ENCODE measurements at places on chromosomes 12 and 14.
A peak's percentile ranks its signal among the peaks of the same experiment; 100 is the strongest.

DNA sequence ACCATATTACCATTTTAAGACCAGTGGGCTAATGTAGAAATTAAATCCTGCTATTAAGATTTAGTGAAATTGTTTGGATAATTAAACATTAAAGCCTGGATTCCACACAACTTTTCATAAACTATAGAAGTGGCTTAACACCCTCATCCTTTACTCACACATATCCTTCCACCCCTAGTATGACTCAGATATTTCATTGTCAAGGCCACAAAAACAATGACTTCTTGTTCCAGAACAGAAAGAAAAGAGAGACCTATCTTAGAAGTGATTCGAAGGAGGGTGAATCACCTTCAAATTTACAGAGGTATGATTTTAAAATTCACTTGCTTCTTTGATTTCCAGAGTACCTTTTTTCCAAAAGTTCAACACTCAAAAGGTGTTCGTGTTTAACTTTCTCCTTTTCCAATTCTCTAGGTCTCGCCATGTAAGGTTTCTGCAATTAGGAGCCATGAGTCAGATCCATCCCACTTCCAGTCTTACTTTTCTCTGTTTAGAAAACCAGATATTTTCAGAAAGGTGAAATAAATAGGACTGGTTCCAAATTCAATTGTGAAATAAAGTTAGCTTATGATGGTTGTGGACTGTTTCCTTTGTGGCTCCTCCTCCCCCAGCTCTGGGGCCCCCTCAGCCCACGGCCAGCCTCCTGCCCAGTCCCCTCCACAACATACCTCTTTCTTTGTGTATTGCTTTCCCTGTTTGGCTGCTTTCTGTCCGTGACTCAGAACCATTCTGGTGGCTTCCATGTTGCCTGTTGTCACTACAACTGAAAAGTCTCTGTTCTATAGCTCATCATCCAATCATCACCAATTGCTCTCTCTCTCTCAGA lies 24.6 kb upstream of the MGP start:
- no peak overlapping the region for H3K4me3 ChIP-seq
- H3K27ac ChIP-seq = no peak overlapping the region
- no peaks in the 10 kb centered on the region for H3K36me3 ChIP-seq
- no peaks in the 10 kb centered on the region for H3K27me3 ChIP-seq
- DNase-seq = no peak

- DNase-seq = peak; percentile 18
- no peak overlapping the region for H3K27ac ChIP-seq
- no peaks in the 10 kb centered on the region for H3K36me3 ChIP-seq
- no peaks in the 10 kb centered on the region for H3K4me1 ChIP-seq
- H3K27me3 ChIP-seq = no peaks in the 10 kb centered on the region
Observed at GRCh38 chr12:47870175-47870781, 34.5 kb downstream of the VDR start.

DNA sequence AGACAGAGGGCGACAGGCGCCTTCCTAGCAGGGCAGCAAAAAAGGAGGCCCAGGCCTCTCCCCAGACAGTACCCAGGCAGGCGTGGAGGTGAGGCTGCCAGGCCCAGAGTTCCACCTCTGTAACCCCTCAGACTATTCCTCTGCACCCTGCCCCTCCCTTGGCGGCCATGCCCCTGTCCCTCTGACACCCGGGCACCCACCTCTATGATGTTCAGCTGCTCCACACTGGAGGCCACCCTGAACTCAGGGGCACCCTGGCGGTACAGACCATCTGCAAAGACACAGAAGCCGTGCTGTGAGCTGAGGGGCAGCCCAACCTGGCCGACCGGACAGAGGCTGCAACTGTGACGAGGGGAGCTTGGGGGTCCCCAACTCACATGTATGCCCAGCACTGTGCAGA lies 20.1 kb downstream of the ARL6IP4 start:
- H3K27ac ChIP-seq = no peak overlapping the region
- no peaks in the 10 kb centered on the region for H3K27me3 ChIP-seq
- no peak overlapping the region for H3K4me3 ChIP-seq
- no peak for DNase-seq

- no peaks in the 10 kb centered on the region for H3K36me3 ChIP-seq
- H3K27me3 ChIP-seq = no peaks in the 10 kb centered on the region
- no peak overlapping the region for H3K4me3 ChIP-seq
- DNase-seq = no peak
- H3K27ac ChIP-seq = no peak overlapping the region
Observed at GRCh38 chr12:24201258-24201970, 251.9 kb upstream of the SOX5 start.

DNA sequence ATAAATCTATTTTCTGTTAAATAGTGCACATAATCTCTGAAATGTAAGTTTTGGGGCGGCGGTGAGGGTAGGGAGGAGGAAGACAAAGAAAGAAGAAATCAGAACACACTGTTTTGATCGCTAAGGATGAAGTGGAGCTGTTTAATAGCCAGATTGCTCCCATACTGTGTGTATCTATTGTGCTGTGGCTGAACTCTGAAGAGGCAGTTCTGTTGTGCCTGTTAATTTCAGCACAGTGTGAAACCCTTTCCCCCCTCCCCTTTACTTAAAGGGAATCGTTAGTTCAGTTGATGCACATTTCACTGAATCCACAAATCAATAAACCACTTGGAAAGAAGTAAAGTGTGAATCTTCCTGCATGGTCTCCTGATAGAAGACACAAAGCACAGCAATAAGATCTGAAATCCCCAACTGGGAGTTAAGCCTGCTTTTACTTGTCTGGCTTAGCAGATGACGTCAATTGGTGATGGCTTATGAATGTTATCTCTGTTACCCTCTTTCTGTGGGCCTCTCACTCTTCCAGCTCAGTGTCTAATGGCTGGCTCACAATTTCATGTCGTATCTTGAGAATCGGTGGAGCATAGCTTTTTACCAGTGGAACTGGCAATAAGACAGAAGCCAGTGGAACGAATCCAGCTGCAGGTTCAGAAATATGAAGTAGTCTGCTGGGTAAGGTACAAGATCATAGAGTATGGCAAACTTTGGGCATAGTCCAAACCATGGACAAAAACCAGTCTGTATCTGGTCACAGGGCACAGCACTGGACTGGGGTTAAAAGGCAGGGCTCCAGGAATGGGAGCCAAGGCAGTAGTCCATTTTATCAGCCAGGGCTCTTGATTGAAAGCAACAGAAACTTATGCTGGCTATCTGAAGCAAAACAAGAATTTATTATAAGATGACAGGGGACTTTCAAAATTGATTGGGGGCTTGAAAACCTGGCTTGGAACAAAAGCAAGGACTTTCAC lies 413.5 kb upstream of the SEL1L start:
- H3K27ac ChIP-seq = no peak overlapping the region
- no peak overlapping the region for H3K4me3 ChIP-seq
- no peaks in the 10 kb centered on the region for H3K4me1 ChIP-seq
- no peaks in the 10 kb centered on the region for H3K36me3 ChIP-seq

DNA sequence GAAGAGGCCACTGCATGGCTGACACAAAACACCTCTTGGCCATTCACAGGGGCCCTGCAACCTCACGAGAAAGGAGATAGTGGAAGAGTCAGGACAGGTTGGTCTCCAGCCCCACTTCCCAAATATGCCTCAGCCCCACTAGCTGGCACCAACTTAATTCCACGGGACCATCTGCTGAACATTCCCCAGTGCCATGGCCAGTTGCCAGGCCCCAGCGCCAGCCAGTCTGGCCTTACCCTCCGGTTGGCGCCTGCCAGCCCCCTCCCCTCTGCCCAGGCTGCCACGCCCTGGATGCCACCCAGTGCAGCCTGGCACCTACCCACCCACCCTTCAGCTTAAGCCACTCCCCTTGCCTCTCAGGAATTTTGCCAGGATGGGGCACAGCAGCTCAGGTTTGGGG lies 21.2 kb upstream of the HSPB8 start:
- no peaks in the 10 kb centered on the region for H3K4me1 ChIP-seq
- H3K27me3 ChIP-seq = no peaks in the 10 kb centered on the region
- no peaks in the 10 kb centered on the region for H3K36me3 ChIP-seq
- H3K27ac ChIP-seq = no peak overlapping the region
- H3K4me3 ChIP-seq = no peak overlapping the region

DNA sequence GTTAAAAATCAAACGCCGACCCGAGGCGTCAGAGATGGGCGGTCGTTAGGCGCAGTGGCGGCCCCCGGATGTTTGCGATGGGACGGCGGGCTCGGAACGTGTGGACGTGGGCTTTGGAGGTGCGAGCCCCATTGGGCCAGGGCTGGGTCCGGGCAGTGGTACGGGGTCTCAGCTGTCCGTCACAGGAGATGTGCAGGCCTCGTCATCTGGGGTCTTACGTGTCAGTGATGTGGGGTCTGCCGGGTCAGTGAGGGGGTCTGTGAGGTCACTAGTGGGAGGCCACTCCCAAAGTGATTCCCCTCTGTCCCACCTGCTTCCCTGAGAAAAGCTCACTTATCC lies 21.6 kb upstream of the CHFR start:
- DNase-seq = no peak
- H3K4me3 ChIP-seq = peak overlapping the region; percentile 62
- peak overlapping the region; percentile 56 for H3K27ac ChIP-seq
- no peaks in the 10 kb centered on the region for H3K27me3 ChIP-seq

- no peaks in the 10 kb centered on the region for H3K4me1 ChIP-seq
- no peaks in the 10 kb centered on the region for H3K27me3 ChIP-seq
- H3K27ac ChIP-seq = no peak overlapping the region
- H3K4me3 ChIP-seq = no peak overlapping the region
Observed at GRCh38 chr14:36747411-36748184, 85.9 kb downstream of the PAX9 start.

GRCh38 chr14:92108345-92109254 lies 2.2 kb upstream of the ATXN3 start:
- H3K27me3 ChIP-seq = no peaks in the 10 kb centered on the region
- DNase-seq = no peak
- no peaks in the 10 kb centered on the region for H3K36me3 ChIP-seq
- H3K4me3 ChIP-seq = no peak overlapping the region
- H3K4me1 ChIP-seq = peaks cover 6% of the 10 kb centered on the region
- H3K27ac ChIP-seq = no peak overlapping the region

DNA sequence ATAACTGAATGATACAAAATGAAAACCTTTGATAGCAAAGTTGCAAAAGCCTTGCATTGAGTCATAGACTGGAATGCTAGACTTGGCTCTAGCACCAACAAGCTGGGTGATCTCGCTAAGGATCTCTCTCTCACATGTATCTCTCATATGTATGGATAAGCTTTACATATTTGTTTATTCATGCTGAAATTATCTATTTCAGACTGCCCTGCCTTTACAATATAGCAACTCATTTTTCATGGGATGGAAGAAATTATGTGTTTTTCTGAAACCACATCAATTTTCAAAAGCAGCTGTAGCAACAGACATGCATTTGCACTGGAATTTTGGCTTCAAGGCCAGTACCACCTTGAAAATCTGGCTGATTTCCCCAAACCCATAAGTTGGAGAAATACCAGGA lies 11.4 kb downstream of the RERG start:
- no peaks in the 10 kb centered on the region for H3K27me3 ChIP-seq
- no peaks in the 10 kb centered on the region for H3K36me3 ChIP-seq
- H3K27ac ChIP-seq = no peak overlapping the region

DNA sequence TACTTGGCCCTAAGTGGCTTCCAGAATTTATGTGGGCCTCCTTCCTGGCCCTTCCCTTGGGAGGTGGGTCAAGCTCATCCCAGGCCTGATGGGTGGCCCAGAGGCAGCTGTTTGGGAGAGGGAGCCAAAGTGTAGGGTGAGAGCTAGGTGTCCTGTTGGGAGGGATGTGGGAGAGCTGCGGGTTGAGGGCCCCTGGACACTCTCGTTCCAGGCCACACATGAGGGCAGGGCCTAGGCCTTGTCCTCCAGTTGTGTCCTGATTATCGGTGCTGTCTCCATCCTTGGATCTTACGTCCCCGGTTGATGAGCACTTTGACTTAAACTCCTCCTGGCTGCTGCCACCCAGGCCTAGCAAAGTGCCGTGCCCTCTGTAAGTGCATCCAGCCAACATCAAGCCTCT lies 177.5 kb upstream of the VASH1 start:
- no peak overlapping the region for H3K27ac ChIP-seq
- no peak for DNase-seq
- no peaks in the 10 kb centered on the region for H3K27me3 ChIP-seq
- H3K36me3 ChIP-seq = no peaks in the 10 kb centered on the region
- no peak overlapping the region for H3K4me3 ChIP-seq

- no peaks in the 10 kb centered on the region for H3K4me1 ChIP-seq
- no peak overlapping the region for H3K4me3 ChIP-seq
- no peaks in the 10 kb centered on the region for H3K27me3 ChIP-seq
- no peak overlapping the region for H3K27ac ChIP-seq
- no peak for DNase-seq
Observed at GRCh38 chr14:78029601-78030372, 140.4 kb upstream of the NRXN3 start.

GRCh38 chr12:108495054-108495453 lies 20.0 kb upstream of the FICD start:
- no peaks in the 10 kb centered on the region for H3K36me3 ChIP-seq
- H3K4me3 ChIP-seq = no peak overlapping the region
- no peak for DNase-seq
- no peaks in the 10 kb centered on the region for H3K27me3 ChIP-seq
- no peak overlapping the region for H3K27ac ChIP-seq

- no peak overlapping the region for H3K4me3 ChIP-seq
- DNase-seq = no peak
- no peaks in the 10 kb centered on the region for H3K4me1 ChIP-seq
- H3K27ac ChIP-seq = no peak overlapping the region
- H3K27me3 ChIP-seq = no peaks in the 10 kb centered on the region
- H3K36me3 ChIP-seq = no peaks in the 10 kb centered on the region
Observed at GRCh38 chr12:14473707-14474287, 93.9 kb downstream of the PLBD1 start.

DNA sequence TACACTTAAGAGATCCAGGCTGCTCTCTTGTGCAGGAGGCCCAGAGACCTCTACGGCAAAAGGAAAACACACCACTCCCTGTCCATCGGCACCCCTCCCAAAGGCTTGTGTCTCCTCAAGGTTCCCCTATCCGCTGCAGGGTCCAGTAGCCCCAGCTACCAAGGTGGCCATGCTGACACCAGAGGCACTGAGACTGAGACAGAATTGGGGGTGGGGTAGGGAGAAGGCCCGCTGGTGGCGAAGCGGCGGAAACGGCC lies 590 bp downstream of the DDIT3 start:
- DNase-seq = no peak
- H3K36me3 ChIP-seq = peaks cover 18% of the 10 kb centered on the region
- H3K4me3 ChIP-seq = peak overlapping the region; percentile 58
- no peaks in the 10 kb centered on the region for H3K27me3 ChIP-seq
- peak overlapping the region; percentile 93 for H3K27ac ChIP-seq
- H3K4me1 ChIP-seq = peaks cover 53% of the 10 kb centered on the region

- no peaks in the 10 kb centered on the region for H3K27me3 ChIP-seq
- no peak for DNase-seq
- H3K4me3 ChIP-seq = no peak overlapping the region
- H3K27ac ChIP-seq = no peak overlapping the region
Observed at GRCh38 chr12:31906557-31907301, 52.5 kb upstream of the RESF1 start.

GRCh38 chr14:100018482-100018881 lies 46.7 kb upstream of the EVL start:
- H3K4me1 ChIP-seq = no peaks in the 10 kb centered on the region
- H3K36me3 ChIP-seq = no peaks in the 10 kb centered on the region
- no peak for DNase-seq
- H3K27ac ChIP-seq = no peak overlapping the region
- no peaks in the 10 kb centered on the region for H3K27me3 ChIP-seq
